ENCODE measurements at places on chromosomes 1 and 21.

DNA sequence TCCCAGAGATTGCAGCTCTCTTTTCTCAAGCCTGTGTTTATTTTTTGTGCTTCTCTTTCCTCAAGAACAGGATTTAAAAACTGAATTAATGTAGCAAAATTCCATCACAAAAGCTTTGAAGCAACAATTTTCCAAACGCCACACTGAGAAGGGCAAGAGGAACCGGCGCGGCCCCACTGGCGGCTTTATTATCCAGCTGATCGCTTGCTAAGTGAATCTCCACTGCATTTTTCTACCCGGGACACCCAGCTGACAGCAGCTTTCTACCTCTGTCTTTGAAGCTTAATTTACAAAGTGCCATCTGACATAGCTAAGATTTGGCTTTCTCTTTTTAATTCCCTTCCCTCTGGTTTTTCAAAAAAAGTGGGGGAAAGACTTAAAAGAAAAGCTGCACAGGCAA, 369.3 kb upstream of the C1orf174 start:
- no peak for DNase-seq

DNA sequence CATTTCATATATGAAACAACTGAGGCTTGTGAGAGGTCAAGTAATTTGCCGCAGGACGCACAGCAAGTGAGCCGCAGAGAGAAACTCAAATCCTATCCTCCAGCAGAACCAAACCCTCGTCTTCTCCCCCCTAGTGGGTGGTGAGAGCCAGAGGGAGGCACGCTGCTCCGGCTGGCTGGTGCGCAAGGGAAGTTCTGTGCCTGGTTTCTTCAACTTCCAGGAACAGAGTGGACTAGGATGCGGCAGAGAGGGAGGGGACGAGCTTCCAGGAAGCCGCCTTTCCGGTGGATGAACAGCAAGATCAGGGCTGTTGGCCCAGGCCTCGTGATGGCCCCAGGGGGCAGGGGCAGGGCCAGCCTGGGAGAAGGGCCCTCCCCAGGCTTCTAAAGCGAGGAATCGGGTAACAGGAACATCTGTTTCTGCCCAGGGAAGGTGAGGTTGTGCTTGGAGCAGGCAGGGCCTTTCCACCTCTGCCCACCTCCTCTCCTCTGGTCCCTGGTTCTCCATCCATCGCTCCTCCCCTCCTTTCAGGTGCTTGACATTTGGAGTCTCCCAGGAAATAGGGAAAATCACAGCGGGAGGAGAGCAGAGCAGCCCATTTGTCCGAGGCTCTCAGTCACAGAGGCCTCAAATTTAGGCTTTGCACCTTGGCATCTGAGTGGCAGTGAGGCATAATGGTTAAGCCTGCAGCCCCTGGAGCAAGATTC, 16.8 kb upstream of the PDIK1L start:
- DNase-seq = no peak

DNA sequence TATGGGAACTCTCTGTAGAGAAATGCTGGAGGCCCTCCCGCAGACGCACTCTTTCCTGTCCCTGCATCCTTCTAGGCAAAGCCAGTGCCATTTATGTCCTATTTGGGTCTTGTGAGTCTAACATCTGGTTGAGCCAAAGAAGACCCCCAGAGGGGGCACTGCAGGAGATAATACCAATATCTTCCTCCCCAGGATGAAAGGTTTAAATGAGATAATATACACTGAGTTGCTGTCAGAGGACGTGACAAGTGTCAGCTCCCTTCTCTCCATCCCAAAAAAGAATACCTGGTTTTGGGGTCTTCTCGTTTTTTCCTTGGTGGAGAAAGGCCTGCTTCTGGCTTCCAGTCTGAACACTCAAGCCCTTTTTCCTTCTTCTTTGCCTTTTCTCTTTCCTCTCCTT, 7.6 kb downstream of the TCEA3 start:
- no peak for DNase-seq

GRCh38 chr1:180234369-180235076, 4.5 kb downstream of the LHX4 start:
- no peak for DNase-seq

- no peak for DNase-seq
Observed at GRCh38 chr1:177744906-177745305, 225.0 kb downstream of the SEC16B start.

DNA sequence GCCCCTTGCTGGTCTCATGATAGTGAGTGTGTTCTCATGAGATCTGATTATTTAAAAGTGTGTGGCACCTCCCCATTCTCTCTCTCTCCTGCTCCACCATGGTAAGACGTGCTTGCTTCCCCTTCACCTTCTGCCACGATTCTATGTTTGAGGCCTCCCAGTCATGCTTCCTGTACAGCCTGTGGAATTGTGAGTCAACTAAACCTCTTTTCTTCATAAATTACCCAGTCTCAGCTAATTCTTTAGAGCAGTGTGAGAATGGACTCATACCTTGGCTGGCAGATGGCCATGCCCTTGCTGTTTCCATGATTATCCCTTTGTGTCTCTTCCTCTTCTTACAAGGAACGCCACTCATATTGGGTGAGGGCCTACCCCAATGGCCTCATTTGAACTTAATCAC, 40.3 kb downstream of the PSMG1 start:
- no peak for DNase-seq

GRCh38 chr1:180181048-180181447, 26.4 kb downstream of the QSOX1 start:
- peak; percentile 30 for DNase-seq

- DNase-seq = no peak
Observed at GRCh38 chr1:87220993-87221392, 107.7 kb upstream of the LMO4 start.

DNA sequence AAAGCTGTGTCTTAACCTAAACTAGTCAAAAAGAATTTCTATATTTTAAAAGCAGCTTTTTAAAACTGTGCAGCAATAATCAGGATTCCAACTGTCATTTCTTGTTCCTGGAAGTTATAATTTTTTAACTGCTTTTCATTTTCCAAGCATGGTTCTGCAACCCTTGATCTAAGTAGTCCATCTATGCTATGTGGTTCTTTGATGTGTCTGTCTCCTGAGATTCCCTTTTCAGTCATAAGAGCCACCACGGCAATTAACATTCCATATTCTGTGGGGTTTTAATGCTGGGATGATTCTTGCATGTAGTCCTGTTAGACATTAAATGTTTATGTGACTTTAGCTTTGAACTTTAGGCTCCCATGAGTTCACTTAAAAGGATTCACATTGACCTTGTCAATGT, 220.4 kb downstream of the TPR start:
- DNase-seq = no peak

DNA sequence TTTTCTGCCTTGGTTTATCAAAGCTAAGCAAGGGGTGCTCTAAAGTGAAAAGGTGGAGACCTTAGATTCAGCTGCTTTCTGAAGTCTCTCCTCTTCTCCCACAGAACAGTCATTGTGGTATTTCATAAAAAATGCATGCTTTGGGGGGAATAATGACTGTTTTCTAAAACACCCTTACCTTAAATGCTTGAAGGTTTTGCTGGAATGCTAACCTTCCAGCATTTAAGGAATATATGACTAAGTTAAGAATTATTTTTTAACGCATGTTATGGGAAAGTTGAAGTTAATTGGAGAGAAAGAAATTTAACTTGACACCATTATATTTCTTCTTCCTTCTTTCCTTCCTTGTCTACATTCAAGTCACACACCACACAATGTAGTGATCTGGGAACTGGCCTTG, 162.5 kb downstream of the ROR1 start:
- no peak for DNase-seq

DNA sequence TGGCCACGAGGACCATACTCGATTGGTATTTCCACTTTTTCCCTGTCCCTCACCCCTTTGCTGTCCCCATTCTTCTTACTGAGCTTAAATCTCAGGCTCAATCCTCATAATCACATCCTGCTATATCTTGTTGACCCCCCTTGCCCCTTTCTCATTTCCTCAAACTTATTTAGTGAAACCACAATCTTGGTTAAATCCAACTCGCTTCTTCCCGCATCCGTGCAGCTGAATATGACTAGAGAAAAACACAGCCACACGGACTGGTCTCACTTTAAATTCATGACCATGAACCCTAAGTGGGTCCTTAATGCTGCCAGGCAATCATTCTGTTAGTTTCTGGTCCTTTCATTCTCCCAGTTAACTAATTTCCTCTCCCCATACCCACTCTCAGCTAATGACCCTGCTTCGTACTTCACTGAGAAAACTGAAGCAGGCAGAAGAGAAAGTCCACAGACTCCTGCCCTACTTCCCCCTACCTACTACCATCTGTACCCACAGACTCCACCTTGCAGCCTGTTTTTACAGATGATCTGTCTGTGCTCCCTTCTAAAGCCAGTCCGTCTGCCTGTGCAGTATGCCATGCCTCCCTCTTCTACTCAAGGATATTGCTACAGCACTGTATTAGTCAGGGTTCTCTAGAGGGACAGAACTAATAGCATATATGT, 96.8 kb upstream of the LMO4 start:
- no peak for DNase-seq

DNA sequence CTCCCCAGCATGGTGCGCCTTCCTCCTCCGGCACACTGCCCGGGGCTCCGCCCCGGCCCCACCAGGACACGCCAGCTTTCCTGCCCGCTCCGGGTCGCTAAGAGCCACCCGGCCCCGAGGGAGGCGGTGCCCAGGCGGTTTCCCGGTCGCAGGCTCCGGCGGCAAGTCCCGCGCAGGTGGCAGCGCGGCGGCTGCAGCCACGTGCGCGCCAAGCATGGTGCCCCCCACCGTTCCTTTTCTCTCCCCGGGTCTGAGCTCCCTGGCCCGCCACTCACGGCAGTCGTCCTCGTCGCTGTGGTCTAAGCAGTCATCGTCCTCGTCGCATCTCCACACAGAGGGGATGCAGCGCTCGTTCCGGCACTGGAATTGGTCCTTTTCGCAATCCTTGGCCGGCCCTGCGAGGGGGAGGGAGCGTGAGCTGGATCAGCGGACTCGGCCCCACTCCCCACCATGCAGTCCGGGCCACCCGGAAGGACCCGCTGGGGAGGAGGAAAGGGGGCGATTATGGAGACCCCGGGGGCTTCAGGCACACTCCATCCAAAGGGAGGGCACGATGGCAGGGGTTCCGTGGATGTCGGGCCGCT, 1.2 kb downstream of the LRP8 start:
- DNase-seq = no peak

DNA sequence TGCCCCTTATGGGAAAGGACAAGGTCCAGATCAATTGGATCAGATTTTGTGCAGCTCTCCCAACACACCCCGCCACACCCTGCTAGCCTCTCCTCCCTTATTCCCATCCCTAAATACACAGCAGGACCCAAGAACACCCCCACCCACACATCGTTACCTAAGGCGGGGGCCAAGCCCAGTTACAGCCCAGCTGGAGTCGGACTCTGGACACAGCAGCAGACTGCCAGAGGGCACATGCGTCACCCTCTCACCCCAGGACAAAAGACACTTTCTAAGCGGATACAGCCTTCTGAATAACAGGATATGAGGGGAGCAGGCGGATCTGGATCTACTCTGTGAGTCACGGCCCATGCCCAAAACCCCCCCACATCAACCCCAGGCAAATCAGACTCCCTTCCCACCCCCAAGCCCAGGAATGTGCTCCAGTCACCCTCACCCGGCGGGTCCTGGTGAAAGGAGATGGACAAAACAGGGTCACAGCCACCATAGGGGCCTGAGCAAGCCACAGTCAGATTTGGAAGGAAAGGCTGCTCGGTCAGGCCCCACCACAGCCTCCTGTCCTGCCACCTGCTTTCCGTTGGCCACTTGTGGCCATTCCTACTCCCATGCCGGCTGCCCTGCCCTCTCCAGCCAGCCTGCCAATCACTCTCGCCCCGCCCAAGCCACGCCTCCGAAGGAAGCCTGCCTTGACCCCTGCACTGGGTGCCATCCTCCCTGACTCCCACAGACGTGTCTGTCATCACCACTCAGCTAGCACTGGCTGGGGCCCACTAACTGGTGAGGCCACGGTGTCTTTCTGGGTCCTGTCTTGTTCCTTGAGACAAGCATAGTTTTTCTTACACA, 4.0 kb downstream of the S100A16 start:
- DNase-seq = no peak

DNA sequence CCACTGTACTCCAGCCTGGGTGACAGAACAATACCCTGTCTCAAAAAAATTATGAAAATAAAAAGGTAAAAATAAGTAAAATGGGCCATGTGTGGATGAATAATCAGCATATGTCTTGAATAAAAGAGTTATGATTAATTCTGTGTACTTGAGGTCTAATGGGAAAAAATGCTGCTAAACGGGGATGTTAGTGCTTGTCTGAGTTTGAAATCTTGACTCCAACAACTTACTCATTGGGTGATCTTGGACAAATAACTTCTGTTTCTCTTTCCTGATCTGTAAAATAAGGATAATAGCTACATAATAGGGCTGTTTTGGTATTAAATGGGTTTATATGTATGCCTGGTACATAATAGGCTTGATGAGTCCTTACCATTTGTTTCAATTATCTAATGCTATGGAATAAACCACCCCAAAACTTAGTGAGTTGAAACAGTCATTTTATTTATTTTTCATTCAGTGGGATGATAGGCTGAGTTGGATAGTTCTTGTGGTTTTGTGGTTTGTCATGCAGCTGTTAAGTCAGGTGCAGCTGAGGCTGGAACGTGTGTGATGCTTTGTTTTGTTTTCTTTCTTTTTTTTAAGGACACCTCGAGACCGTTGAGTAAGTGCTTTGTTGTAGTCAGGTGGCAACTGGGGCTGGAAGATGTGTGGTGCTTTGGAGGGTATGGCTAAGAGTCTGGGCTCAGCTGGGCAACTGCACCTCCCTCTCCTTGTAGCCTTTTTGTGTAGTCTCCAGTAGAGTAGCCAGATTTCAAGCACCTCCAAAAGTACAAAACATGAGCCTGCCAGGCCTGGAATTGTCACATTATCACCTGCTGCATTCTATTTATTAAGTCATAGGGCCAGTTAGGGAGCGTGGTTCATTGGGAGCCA, 4.9 kb downstream of the MDM4 start:
- DNase-seq = peak; percentile 79

- no peak for DNase-seq
Observed at GRCh38 chr1:183079712-183080388, 56.6 kb downstream of the LAMC1 start.

DNA sequence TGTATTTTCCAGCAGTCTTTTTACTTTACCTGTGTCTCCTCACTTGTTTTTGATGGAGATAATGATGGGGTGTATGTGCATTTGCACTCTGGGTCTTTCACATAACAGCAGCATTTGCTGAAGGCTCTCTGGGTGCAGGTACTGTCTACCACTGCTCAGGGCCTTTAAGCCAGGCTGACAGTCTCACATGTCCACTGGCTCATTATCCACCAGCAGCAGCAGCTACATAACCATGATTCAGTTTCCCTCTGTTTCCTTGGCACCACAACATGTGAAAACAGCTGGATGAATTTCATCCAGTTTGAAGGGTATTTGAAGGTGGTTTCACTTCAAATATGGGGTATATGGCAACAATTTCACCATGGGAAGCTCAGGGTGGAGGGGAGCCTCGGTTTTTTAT, 41.2 kb upstream of the ROR1 start:
- no peak for DNase-seq

GRCh38 chr1:30971496-30971895, 62.9 kb upstream of the SDC3 start:
- DNase-seq = no peak

- no peak for DNase-seq
Observed at GRCh38 chr1:77489910-77490309, 192.5 kb downstream of the ZZZ3 start.

DNA sequence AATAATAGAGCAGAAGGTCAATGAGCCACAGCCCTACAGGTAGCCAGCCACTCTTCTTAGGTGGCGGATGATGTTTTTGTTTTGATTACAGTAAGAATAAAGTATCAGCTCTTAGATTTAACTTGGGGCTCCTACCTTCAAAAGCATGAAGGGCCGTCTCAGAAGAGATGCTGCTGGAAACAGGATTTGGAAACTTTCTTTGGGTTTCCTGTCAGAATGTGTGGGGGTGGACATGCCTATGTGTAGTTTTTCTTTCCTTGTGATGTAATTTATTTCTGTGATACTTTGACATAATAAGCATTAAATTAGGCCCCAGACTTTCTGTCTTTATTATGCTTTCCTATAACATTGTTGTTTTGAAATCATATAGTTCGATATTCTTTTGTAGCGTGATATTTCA, 1.5 kb downstream of the RAP1A start:
- DNase-seq = no peak
